ENCODE measurements at places on chromosomes 7 and 10.

- no peak for DNase-seq
Measured at GRCh38 chr7:140494867-140495266, 15.6 kb upstream of the MKRN1 start.

- no peak for DNase-seq
Measured at GRCh38 chr7:49776994-49777393, 3.6 kb downstream of the VWC2 start.

DNA sequence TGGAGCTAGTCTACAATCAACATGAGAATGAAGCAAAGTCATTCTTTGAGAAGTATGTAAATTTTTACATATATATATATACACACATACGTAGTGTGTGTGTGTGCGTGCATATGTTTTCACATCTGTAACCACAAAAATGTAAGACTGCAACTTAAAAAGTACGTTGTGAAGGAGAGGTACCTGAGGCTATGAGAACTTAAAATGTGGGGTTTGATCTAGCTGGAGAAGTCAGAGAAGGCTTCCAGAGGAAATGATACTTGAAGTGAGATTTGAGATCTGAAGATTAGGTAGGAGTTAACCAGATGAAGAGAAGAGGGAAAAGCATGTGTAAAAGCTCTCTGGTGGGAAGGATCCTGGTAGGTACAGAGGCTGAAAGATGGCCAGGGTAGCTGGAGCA, 5.8 kb downstream of the TAF5 start:
- no peak for DNase-seq

GRCh38 chr7:129009437-129009836, 45.5 kb downstream of the TNPO3 start:
- DNase-seq: no peak

DNA sequence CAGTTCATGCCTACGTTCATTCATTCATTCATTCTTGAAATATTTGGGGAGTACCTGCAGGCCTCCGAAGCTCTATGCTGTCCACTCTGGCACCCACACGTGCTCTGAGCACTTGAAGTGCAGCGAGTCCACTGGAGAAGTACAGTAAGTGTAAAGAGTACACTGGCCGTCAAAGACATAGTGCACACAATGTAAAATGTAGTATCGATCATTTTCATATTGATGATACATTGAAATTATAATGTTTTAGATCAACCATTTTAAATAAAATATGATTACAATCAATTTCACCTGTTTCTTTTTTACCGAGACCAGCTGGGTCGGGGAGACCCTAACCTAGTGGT, 37.0 kb upstream of the PURB start:
- no peak for DNase-seq

DNA sequence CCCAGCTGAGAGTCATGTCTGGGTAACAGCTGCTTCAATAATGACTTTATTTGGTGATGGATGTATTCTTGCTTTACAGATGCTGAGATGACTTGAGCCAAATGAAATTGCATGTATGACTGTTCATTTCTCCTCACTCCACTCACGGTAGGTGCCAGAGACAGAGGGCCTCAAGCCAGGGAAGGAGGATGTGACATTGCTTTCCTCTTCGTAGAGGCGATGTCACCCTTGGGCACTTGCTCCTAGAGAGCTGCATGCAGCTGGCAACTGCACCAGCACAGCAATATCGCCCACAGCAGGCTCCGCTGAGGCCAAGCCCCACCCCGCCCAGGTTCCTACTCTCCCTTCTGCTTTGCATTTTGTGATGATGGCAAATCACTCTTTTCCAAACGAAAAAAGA, 116.6 kb upstream of the AOAH start:
- DNase-seq: no peak
